ENCODE measurements at places on chromosomes 2 and 18.
A peak's percentile ranks its signal among the peaks of the same experiment; 100 is the strongest.

DNA sequence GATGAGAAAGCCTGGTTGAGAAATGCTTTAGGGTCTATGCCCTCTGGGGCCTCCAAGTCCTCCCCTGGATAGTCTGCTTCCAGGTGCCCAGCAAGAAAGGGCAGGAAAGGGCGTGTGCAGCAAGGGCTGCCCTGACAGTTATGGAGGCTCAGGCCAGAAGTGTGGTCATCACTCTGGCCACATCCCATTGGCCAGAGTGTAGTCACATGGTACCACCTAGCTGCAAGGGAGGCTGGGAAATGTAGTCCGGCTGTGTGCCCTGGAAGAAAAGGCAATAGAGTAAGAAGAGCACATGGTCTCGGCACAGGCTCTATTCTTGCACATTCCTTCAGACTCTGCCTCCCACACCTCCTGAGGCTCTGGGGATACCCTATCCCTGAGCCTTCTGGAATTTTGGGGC, 35.7 kb downstream of the ODC1 start:
- DNase-seq, result peak; percentile 58

GRCh38 chr18:58394046-58394445, 234.8 kb downstream of the ALPK2 start:
- DNase-seq, result no peak

DNA sequence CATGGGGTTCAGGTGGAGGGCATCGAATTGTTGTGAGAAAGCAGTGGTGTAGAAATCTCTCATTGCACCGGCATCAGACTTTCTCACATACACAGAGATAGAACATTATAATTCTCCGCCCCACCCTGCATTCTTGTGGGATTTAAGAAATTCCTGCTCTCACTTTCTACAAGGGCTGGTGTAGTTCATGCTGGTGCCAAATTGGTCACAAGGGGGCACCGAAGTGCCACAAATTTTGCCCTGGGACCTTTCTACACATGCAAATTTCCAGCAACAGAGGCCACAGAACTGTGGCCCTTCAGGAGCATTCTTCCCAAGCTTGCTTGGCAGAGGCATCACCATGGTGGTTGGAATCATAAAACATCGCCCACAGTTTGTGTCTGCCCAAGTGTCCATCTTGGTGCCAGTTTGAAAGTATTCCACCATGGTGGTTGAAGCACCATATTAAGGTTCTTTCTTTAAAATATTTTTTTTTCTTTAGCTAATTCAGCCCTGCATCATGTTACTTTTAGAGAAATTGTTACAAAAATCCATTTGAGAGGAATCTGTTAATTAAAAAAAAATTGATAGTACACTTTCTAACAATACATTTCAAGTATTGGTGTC, 521.2 kb upstream of the FANCL start:
- peak; percentile 18 for DNase-seq

- no peak for DNase-seq
Measured at GRCh38 chr18:56803051-56803450, 151.9 kb downstream of the WDR7 start.

GRCh38 chr2:142966284-142966683, 88.8 kb downstream of the KYNU start:
- DNase-seq, result no peak
